ENCODE measurements at places on chromosomes 5 and 9.

GRCh38 chr5:65821966-65822365, 100.0 kb downstream of the NLN start:
- DNase-seq, result no peak

GRCh38 chr5:78586251-78586650, 62.3 kb downstream of the LHFPL2 start:
- peak; percentile 93 for DNase-seq

DNA sequence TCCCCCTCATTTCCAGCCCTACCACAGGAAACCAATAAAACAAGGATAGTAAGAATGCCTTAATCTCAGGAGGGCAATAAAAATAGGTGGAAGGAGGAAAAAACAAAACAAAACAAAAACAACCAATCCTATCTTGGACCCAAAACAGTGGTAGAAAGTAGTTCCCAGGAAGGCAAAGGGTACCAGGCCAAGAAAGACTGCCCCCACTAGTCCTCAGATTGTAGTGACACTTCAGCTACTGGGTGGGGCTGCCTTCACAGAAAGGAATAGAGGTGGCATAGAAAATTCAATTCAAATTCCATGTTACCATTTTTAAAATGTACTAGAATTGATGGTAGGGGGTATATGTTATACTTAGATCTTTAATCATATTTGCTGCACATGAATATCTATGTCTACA, 59.3 kb downstream of the DPYSL3 start:
- no peak for DNase-seq

GRCh38 chr9:101566904-101567724, 27.7 kb downstream of the PPP3R2 start:
- peak; percentile 13 for DNase-seq

DNA sequence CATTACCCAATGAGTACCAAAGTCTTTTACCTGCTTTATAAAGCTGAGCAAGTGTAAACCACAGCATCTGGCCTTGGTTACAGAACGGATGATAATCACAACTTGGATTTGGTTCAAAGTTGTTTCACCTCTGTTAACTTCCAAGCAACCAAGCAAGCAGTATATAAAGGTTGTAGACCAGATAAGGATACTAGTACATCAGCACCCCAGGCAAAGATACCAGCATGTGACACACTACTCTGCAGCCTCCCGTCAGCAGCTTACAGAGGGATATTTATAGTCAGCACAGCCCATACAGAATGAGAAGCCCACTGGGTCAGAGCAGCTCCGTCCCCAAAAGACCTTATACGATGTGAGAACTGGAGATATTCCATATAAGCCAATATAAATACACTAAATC, 193.3 kb downstream of the SMARCA2 start:
- no peak for DNase-seq

GRCh38 chr9:94084314-94084713, at the start of gene PTPDC1:
PTPDC1 (plus strand) TSS chr9:94084464; CDS start chr9:94084531, 67 bp downstream.
- DNase-seq, result peak; percentile 66

DNA sequence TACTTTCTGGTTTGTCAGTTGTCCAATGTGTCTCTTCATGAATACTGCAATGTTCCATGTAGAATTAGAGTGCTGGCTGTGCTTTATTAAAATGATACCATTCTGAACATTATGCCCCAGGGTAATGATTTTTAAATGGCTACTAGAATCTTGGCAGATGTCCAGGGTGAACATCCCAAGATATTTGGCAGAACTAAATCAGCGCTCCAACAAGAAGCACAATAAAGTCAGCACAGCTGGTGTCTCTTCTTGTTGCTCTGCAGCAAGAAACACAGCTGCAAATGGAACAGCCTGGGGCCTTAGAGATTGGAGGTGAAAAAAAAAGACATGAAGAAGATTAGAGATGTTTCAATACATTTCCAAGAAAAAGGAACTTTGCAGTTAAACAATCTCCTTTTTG, 248.3 kb downstream of the CDH18 start:
- no peak for DNase-seq
